ENCODE measurements at places on chromosomes 7 and 10.

DNA sequence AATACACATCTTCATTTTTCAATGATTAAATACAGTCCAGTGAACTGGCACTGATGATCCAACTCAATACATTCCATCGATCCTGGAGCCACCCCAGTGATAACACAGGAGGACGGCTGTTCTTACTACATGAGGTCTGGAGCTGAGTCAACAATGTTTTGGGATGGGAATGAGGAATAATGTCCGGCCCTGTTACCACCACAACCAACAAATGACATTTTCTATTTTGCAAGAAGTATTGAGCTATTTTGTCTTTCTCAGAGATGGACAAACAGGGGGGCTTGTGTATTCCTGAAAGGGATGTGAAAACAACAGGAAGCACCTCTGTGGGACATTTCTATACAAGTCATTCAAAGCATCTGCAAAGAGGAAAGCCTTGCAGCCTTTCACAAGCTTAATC, 249.2 kb downstream of the PARD3 start:
- DNase-seq: no peak

- DNase-seq: no peak
These were observed 576.9 kb downstream of the SUGCT start for GRCh38 chr7:40711706-40712105.

DNA sequence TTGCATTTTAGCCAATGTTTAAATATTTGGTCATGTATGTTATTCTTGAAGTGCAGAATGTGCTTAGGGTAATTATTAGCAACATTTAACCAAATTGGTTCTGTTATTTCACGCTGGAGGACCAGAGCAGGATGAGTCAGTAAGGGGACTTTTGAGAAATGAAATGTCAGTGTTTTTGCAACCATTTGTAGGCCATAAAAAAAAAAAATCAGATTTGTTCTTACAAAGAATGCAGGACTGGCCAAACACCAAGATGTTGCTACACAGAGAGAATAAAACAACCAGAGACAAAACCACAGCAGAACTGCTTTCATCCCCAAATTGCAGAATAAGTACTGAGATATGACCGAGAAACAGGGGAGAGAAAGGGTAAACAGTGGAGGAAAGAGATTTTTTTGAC, 62.1 kb downstream of the TPST1 start:
- DNase-seq: no peak

GRCh38 chr7:22793593-22794462, 28.8 kb downstream of the TOMM7 start:
- no peak for DNase-seq

DNA sequence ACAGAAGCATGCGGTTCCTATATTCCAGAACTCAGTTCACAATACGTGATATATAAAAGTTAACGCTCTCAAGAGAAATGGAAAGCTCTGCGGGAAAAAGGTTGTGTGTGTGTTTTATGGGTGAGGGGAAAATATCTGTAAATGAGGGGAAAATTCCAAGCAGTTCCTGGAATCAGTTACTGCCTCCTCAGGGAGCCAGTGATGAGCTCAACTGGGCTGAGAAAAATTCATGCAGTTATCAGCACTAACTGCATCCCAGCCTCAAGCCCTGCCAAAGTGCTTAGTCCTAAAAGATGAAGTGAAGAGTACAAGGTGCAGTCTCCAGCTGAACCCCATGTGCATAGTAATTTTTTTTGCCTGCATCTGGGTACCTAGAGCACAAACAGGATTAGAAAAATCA, 191.9 kb downstream of the CDK14 start:
- DNase-seq: no peak

DNA sequence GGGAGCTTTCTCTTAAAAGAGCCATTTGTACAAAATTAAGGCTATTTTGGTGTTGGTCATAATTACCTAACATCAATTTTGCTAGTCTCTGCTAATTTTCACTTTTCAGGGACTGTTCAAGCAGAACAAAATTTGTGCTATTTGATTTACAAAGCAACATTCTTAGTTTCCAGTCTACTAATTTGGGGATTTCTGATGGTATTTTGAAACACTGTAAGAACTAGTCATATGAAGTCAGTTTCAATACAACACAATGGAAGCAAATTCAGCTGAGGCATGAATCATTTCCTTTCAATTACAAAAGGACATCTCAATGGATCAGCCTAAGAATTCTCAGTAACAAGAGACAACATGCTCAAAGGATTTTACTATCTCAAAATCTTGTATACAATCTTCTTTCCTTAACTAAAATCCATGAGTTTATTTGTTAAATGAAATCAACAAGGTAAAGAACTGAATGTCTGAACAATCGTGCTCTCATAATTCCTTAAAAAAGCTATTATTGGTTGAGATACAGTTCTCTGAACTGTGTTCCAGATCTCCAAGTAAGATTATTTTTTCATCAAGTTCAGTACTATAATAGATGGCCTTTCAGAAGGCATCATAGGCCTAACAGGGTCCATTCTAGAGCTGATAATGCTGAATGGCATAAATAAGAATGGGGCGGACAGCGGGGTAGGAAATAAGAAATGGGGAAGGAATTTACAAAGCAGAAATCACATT, 144.6 kb downstream of the NRCAM start:
- no peak for DNase-seq

DNA sequence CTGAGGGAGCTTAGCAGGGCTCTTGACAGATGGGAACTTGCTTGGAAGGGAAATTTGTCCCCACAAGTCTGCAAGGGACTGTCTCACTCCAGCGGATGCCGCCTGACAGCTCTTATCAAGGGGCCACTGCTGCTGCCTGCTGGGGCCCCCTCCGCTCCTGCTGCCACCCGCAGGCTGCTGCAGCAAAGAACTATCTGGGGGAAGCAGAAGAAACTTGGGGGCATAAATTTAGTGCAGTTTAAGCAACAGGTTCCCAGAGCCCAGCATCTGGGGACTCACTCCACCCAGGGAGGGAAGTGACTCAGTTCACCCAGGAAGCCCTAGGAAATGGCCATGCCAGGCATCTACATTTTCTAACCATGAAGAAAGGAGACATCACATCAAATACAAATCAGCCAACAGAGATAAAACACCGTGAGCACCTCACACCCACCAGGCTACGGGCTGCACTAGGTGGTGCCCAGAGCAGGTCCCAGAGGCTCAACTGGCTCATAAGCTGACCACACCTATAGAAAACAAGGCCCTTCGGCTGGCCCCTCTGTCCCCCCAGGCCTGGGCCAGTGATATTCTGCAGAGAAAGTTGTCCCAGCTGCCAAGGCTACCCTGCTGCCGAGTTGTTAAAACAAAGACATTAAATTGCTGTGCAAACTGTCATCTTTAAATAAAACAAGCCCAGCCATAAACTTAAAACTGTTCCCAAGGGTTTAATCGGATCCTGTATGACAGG, 3.7 kb downstream of the RGS10 start:
- DNase-seq: peak; percentile 57

DNA sequence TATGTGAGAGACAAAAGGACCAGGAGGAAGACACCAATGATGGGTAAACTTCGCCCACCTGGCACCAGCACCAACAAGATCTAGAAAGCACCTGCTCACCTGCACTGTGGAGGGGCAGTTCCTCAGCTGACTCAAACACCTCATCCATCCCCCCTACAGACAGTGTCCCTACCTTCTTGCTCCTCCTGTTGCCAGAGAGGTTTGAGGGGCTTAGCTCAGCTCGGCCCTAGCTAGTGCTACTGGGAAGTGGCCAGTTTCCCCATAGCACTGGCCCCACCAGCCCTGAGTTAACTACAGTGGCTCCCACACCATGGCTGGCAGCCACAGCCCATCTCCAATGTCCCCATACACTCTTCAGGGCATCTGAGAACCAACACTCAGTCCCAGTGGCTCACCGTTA, 70.8 kb downstream of the GRID1 start:
- no peak for DNase-seq

- no peak for DNase-seq
These were observed 160.9 kb downstream of the REEP3 start for GRCh38 chr10:63681993-63682697.

DNA sequence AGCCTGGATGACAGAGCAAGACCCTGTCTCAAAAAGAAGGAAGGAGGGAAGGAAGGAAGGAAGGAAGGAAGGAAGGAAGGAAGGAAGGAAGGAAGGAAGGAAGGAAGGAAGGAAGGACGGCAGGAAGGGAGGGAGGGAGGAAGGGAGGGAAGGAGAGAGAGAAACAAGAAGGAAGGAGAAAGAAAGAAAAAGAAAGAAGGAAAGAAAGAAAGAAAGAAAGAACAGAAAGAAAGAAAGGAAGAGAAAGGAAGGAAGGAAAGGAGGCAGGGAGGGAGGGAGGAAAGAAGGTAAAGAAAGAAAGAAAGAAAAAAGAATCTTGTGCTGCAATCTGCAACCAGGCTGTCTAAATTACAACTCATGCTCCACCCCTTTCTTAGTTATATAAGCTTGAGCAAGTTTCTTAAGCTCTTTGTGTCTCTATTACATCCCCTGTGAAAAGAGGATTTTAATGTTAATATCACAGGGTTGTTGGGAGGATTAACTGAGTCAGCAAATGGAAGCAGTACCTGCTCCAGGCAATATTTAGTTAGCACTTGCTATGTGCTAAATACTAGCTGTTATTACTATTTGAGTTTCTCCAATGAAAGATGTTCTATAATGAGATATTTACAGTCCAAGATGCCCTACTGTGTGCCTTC, 917.9 kb upstream of the AUTS2 start:
- no peak for DNase-seq

- DNase-seq: no peak
These were observed 109.0 kb upstream of the PLXNA4 start for GRCh38 chr7:132685277-132685676.

All from stimulated activated CD4-positive, alpha-beta T cell treated with anti-CD3 and anti-CD28 coated beads, Interleukin-4, amount 100 ng/mL, for 24 hours (primary cell).